ENCODE measurements at places on chromosomes 5 and 9.

DNA sequence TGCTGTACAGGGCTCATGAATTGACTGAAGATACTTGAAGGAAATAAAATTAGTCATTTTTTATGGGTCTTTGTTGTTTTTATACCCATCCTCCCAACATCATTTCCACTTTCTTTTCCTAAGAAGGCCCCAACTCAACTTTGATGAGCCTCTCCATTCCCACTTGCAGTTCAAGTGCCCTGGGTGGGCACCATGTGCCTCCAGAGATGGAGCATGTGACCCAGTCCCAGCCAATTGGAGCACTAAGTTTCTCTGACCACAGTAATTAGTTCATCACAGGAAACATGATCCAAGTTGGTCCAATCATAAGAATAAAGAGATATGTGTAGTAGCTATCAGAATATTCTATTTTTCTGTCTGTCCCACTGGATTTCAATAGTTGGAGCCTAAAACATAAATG, 46.9 kb downstream of the HTR4 start:
- no peak for DNase-seq

GRCh38 chr5:32275396-32275741, 37.4 kb downstream of the MTMR12 start:
- DNase-seq = no peak

DNA sequence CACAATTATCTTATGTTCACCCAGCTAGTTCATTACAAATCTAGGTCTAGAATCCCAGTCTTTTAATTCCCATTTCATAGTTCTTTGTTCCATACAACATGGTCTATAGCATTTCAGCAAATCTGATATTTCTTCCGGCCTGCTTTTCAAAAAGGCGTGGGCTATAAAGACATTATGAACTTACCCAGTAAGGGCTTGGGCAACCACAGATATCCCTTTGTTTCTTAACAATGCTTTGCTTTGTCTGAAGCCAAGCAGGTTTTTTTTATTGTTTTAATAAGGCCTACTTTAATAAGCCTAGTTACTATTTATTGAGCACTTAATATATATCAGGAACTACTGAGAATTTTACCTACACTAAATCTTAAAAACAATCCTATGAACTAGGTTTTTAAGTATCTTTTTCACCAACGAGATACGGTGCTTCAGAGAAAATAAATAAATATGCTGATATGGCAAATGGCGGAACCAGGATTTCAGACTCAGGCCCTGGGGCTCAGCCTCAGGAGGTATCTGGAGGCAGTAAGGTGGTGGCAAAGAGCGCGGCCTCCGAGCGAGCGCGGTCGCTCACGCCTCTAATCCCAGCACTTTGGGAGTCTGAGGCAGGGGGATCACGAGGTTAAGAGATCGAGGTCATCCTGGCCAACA, 29.7 kb downstream of the PCA3 start:
- DNase-seq = no peak

- no peak for DNase-seq
Observed at GRCh38 chr9:37566716-37567115, 9.5 kb downstream of the FBXO10 start.

DNA sequence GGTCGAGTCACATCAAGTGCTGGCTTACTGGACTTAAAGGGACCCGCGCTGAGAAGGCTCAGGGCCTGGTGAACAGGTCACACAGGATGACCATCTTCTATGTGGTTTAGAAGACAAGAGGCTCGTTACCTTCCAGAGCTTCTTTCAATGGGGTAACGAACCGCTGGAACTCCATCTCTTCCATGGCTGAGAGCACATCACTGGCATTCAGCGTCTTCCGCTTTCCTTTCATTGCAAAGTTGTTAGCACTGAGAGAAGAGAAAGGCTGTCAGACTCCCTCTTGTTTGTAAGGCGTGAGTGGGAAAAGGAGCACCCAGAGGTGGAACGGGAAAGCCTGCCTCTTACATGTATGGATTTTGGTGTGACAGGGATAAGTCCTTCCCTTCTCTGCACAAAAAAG, 994 bp downstream of the POLE3 start:
- DNase-seq = no peak

- DNase-seq = no peak
Observed at GRCh38 chr5:150734579-150735384, 24.0 kb downstream of the DCTN4 start.

DNA sequence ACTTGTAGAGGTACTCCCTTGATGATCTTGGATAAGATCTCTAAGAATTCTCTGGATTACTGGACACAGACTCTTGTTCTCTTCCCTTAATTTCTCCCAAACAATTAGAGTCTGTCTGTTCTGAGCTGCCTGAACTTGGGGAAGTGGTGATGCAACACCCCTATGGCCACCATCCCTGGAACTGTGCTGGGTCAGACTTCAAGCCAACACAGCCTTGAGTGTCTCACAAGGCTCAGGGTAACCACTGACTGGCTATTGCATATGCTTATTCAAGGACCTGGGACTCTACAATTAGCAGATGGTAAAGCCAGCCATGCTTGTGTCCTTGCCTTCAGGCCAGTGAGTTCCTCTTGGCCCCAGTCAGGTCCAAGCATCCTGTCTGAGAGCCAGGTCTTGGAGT, 504.5 kb downstream of the MAN2A1 start:
- DNase-seq = no peak

DNA sequence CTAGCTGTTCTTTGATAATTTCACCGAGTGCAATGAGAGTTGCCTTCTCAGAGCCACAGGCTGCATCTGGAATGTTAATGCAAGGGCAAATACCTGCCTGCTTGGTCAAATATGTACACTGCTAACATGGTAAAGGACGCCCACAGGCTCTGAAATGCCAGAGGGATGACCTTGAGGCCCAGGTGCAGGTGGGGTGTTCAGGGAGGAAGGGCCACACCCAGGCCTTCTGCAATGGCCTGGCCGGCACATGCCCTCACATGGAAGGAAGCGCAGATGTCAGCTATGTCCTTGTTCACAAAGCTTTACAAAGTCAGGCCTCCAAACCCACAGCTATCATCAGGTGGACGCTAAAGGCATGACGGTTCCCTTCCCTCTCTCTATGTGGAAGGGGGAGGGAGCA, 48.6 kb downstream of the HRH2 start:
- no peak for DNase-seq
